ENCODE measurements at places on chromosomes 1 and 21.

GRCh38 chr1:183909672-183910071, 104.8 kb downstream of the RGL1 start:
- no peak for DNase-seq

- DNase-seq: no peak
These were observed 57.9 kb upstream of the ADARB1 start for GRCh38 chr21:45016406-45017038.

DNA sequence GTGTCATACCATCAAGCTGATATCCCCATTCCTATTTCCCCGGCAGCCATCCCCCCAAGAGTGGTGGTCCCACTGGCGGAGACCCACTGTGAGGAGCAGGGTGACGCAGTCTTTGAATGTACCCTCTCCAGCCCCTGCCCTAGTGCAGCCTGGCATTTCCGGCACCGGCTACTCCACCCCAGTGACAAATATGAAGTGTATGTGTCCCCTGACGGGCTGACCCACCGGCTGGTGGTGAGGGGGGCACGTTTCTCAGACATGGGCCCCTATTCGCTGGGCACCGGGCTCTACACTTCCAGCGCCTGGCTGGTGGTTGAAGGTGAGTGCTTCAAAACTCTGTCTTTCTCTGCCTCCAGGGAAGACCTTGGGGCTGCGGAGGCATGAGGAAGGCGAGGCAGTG, 14.4 kb downstream of the IGFN1 start:
- DNase-seq: no peak

- no peak for DNase-seq
These were observed 41.4 kb downstream of the ELK4 start for GRCh38 chr1:205590457-205590768.

DNA sequence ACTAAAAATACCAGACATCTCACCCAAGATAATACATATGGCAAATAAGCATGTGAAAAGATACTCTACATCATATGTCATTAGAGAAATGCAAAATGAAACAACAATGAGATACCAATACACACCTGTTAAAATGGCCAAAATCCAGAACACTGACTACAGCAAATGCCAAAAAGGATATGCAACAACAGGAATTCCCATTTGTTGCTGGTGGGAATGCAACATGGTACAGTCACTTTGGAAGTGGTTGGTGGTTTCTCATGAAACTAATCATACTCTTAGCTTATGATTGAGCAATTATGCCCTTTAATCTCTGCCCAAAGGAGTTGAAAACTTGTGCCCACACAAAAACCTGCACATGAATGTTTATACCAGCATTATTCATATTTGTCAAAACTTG, 6.4 kb upstream of the RGS2 start:
- no peak for DNase-seq

- no peak for DNase-seq
These were observed 1.2 kb downstream of the PPP1R8 start for GRCh38 chr1:27831568-27832410.

DNA sequence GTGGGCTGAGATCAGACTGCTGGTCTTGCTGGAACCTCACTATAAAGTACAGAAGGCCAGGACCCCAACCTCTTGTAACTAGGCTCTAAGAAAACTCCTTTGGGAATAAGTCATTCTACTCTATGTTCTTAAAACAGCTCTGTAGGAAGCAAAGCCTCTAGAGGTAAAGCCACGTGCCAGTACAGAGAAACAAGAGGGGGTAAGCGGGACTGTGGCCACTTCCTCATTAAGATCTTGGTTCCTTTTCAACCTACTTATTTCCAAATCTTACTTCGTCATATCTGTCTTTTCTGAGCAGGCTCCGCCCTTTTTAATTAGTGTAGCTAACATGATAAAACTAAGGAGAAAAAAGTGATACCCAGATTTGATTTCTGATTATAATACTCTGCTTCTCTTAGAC, 3.8 kb downstream of the NCSTN start:
- DNase-seq: no peak

- DNase-seq: no peak
These were observed 33.6 kb downstream of the AHDC1 start for GRCh38 chr1:27570356-27570755.

DNA sequence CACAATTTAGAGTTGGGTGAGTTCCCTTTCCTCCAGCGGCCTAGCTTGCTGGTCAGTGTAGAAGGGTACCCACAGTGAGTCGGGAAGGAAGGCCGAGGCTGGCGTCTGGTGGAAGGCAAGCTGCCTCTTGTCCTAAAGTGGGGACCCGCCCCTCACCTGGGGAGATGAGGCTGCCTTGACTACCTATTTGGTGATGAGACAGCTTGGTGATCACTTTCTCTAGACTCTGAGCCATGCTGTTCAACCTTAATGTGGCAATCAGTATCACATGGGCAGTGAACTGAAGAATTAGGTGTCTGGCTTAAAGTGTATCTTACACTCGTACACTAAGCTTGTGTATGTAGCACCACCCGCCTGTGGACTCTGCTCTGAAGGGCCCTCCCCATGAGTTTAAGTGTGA, 100.7 kb downstream of the COLGALT2 start:
- DNase-seq: no peak

DNA sequence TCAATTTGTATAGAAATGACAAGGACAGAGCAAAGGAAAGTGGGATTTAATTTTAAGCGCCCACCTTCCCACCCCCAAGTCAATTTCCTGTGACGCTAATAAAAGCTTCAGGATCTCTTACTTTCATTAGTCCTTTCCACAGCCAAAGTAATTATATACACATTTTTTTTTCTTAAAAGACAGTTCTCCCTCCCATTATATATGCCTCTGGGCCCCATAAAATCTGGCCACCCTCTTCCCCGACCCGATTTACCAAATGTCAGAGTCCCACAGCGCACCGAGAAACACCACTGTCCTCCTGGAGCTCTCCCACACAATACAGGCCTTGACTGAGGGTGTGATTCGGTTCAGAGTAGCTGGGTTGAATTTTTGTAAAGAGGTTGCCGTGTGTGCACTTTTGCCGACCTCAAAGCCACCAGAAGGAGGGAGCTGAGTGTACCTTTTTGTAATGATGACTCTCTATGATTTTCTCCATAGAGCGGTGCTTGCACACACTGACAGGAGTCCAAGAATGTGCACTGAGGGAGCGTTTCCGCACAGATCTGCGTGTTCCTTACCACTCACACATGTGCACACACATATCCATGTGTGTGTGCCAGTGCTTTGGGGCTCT, 26.2 kb upstream of the IL10 start:
- DNase-seq: no peak

- peak; percentile 67 for DNase-seq
These were observed 295.3 kb upstream of the LYPLAL1 start for GRCh38 chr1:218878369-218878768.

GRCh38 chr1:17109892-17110554, 9.2 kb downstream of the PADI2 start:
- DNase-seq: no peak

DNA sequence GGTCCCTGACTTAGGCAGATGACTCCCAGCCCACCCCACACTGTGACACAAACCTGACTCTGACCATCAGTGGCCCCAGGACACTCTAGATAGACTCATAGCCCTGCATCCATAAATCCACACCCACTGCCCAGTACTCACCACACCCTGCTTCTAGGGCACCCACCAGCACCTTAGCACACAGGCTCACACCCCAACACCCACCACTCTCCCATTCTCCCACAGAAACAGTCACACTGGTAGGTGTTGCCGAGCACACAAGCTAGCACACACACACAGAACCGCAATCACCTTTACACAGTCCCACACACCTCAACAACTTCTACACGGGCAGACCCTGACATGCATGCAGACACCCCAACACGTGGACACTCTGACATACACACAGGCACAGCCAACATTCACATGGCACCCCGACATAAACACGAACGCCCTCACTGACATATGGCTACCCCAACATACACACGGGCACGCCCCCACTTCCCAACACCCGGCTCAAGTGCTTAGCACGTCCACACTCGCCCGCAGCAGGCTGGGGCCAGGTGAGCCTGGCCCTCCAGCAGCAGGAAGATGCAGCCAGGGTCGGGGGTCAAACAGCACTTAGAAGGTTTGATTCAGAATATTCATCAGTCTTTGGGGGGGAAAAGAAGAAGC, 105.5 kb upstream of the TARDBP start:
- no peak for DNase-seq

DNA sequence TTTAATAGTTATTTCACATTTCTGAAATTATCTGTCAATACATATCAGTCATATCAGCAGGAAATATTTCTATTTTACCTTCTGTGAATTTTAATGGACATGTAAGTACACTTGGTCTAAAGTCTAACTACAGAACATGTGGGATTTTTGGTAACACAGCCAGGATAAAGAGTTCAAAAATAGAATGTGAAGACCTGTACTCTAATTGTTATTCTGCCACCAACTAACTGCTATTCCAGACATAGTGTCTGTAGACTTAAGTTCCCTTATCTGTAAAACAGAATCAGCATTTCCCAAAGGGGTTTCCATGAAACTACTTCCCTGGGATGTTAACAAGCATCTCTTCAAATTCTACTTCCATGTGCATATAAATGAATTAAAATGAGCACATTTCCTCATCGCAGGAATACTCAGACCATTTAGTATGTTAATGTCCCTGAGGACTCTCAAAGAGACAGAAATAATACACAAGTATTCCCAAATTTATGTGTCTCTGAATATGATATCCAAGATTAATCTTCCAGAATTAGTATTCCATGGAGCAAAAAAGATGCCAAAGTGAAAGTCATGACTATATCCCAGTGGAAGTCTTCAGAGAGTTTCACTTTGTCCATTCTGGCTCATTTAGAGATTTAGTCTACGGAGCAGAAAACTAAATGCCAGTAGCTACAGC, 325.6 kb downstream of the NEGR1 start:
- DNase-seq: no peak

- DNase-seq: no peak
These were observed 171.0 kb downstream of the VAV3 start for GRCh38 chr1:107793896-107794453.

GRCh38 chr1:14031461-14031860, 331.5 kb downstream of the PRDM2 start:
- DNase-seq: no peak

All from adipocyte (in vitro differentiated cells).